ENCODE measurements at places on chromosomes 4 and X.

DNA sequence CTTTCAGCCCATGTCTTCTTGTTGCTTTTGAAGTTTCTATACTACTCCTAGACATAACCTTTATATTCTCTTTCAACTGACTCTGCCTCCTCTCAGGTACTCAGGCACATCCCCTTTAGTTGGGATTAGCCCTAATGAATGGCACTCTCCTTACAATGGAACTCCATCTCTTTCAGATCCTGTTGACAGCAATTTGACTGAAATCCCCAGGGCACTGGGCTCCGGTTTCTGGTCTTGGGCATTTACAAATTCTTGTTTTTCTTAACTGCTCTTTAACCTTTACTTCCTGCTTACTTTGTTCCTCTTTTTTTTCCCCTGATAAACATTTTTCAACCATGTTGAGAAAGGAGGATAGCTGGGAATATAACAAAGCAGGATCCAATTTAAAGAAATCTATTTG is 68.9 kb downstream of the ENOX2 start:
- DNase-seq = no peak

GRCh38 chr4:147198411-147199051 is 252.9 kb upstream of the TTC29 start:
- no peak for DNase-seq

DNA sequence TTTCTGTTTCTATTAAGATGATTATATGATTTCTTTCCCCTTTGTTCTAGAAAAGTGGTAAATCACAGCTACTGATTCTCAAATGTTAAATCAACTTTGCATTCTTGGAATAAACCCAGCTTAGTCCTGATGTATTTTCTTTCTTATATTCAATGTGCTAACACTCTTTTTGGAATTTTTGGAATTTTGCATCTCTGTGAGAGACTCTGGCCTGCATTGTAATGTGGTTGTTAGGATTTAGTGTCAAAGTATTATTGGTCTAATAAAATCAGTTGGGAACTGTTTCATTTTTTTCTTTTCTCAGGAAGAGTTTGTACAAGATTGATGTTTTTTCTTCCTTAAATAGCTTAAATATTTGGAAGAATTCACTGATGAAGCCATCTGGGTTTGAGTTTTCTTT is 109.6 kb downstream of the KIT start:
- no peak for DNase-seq

DNA sequence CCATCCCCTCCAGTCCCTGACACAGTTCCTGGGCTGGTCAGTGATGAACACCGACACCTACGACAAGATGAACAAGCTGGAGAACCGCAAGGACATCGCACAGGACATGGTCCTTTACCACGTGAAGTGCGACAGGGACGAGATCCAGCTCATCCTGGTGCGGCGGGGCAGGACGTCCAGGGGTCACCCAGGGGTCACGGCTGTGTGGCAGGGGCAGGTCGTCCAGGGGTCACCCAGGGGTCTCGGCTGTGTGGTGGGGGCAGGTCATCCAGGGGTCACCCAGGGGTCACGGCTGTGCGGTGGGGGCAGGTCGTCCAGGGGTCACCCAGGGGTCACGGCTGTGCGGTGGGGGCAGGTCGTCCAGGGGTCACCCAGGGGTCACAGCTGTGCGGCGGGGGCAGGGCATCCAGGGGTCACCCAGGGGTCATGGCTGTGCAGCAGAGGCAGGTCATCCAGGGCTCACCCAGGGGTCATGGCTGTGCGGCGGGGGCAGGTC is 16.7 kb downstream of the ATP5ME start:
- no peak for DNase-seq

- DNase-seq = no peak
Observed at GRCh38 chr4:5142726-5143125, 91.4 kb downstream of the STK32B start.
